Kidney (tissue), 22 donors: ENCODE measurements at places on chromosomes 3 and 15. TPM values are rescaled to one million over a fixed set of nuclear protein-coding genes. Genes with fewer than 3 reads are reported as not detected.

TRPC1 gene
- total RNA-seq: 13.2 TPM

TGM5 gene
- total RNA-seq: not detected

LSG1 gene
- total RNA-seq: 33.3 TPM

LTK gene
- 0.91 TPM for total RNA-seq

WDR76 gene
- total RNA-seq: 4.8 TPM

IQCH gene
- total RNA-seq: 7.7 TPM

IFT57 gene
- 70.4 TPM for total RNA-seq

EFCAB12 gene
- 3.5 TPM for total RNA-seq

MUC20 gene
- 42.6 TPM for total RNA-seq

GRCh38 chr3:147007736-147008245 lies 398.6 kb downstream of the ZIC4 start:
- H3K36me3 ChIP-seq: no peaks in the 10 kb centered on the region
- DNase-seq: no peak
- H3K4me3 ChIP-seq: no peak overlapping the region
- no peak overlapping the region for H3K27ac ChIP-seq
- H3K4me1 ChIP-seq: no peaks in the 10 kb centered on the region

DNA sequence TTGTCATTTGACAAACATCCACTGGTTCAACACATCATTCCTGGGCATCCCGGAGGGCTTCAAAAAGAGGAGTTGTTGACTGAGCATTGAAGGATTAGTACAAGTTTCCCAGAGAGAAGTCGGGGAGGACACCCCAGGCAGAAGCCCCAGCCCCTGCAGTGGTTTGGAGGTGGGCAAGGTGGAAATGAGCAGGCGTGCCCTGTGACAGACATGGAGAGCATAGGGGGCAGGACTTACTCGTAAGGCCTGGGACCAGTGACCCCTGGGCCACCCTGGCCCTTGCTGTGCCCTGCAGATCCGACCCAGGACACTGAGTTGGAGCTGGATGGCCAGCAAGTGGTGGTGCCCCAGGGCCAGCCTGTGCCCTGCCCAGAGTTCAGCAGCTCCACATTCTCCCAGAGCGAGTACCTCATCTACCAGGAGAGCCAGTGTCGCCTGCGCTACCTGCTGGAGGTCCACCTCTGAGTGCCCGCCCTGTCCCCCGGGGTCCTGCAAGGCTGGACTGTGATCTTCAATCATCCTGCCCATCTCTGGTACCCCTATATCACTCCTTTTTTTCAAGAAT lies 5.9 kb downstream of the PARP3 start:
- H3K4me3 ChIP-seq: no peak overlapping the region
- no peaks in the 10 kb centered on the region for H3K4me1 ChIP-seq
- DNase-seq: peak; percentile 39
- H3K36me3 ChIP-seq: peaks cover 4% of the 10 kb centered on the region

- no peak overlapping the region for H3K4me3 ChIP-seq
- H3K36me3 ChIP-seq: no peaks in the 10 kb centered on the region
- DNase-seq: peak; percentile 67
- no peak overlapping the region for H3K27ac ChIP-seq
Measured at GRCh38 chr15:79008659-79009058, 63.8 kb upstream of the CTSH start.

DNA sequence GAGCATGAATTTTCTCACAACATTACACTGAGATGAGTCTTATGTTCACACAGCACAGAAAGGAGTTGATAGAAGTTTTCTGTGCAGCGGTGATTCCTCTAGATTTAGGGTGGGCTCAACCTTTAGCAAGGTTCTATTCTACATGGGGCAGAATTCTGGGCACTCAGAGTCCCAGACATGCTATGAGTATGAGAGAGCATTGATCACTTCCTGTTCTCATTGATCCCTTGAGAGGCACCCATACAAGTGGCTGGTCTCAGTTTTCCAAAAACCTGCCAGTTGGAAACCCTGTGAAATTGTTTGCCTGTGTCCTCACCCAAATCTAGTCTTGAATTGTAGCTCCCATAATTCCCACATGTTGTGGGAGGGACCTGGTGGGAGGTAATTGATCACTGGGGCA lies 112.5 kb upstream of the NR2F2 start:
- no peaks in the 10 kb centered on the region for H3K4me1 ChIP-seq
- no peak overlapping the region for H3K4me3 ChIP-seq
- no peak for DNase-seq
- no peak overlapping the region for H3K27ac ChIP-seq
- H3K36me3 ChIP-seq: no peaks in the 10 kb centered on the region

DNA sequence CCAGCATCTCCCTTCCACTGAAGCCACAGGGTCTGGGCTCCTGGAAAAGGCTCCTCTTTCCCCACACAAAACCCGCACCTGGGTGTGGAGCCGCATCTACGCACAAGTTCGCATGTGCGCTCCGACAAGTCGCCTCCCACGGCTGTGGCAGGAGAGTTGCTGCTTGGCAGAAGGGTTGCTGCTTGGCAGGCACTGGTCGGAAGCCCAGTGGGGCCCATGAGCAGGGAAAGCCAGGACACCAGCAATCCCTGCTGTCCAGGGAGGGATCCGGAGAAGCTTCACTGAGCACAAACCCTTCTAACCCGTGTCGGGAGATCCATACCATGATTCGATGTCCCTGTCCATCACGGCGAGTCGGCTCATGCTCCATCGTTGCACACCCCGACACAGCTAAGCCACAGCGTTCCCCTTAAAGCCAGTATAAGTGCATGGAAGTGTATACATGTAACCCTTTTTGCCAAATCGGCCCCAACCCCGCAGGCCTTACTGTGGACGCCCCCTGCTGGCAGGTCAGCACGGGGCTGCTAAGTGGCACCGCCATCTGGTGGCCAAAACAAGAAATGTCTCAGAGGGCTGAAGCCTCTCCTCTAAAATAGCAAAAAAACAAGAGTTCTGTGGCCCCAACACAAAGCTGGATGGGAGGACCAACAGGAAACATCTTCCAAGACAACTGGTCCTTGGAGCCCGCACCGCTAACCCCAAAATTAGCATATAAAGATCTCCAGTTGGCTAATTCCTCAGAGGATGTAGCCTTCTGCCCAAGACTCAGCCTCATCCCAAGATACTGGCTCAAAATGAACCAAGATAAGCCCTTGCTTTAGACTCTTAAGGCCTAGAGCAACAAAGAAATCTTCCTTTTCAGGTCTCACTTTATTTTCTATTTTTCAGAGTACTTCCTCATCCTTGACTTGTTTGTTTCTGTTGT lies 8.3 kb downstream of the ANKRD63 start:
- peaks cover 2% of the 10 kb centered on the region for H3K27me3 ChIP-seq
- DNase-seq: peak; percentile 85
- H3K36me3 ChIP-seq: no peaks in the 10 kb centered on the region
- no peaks in the 10 kb centered on the region for H3K4me1 ChIP-seq

DNA sequence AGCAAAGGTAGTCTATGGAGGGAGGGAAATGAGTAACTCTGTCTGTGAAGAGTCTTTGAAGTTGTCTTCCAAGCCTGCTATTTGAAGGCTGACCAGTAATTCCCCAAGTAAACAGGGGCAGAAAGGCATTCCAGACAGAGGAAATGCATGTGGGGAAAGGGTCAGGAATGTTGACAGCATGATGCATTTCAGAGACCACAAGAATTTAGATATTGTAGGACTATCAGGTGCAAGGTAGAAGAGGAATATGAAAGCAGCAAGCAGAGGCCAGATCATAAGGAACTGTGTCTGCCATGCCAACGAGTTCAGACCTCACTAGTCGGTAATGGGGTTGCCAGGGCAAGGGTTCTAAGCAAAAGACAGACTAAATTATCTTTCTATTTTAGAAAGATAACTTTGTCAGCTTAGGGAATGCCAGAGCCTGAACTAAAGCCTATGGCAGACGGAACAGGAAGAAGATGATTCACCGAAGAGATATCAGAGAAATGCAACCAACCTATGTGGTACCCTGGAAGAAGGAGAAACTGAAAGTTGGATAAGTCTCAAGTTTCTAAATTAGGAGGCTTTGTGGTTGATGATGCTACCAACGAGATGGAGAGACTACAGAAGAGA lies 327.0 kb upstream of the RORA start:
- no peaks in the 10 kb centered on the region for H3K27me3 ChIP-seq
- no peak for DNase-seq
- no peaks in the 10 kb centered on the region for H3K4me1 ChIP-seq
- no peak overlapping the region for H3K27ac ChIP-seq

DNA sequence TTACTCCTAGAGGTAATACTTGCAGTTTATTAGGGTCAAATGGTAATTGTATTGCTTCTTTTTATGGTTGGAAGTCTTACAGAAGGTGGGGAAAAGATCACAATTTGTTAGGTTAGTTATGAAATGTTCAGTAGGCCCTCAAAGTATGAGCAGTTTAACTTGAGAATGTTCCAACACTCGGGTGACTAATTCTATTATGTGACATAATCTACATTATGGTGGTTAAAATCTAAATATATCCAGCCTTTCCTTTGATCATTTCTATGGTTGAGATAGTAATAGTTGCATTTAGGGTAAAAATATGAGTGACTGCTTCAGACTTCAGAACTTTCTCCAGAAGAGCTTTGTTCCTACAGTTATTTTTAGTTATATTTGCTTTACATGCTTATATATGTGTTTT lies 19.6 kb upstream of the FBXO22 start:
- DNase-seq: no peak
- no peaks in the 10 kb centered on the region for H3K4me1 ChIP-seq
- H3K4me3 ChIP-seq: no peak overlapping the region
- no peaks in the 10 kb centered on the region for H3K36me3 ChIP-seq

GRCh38 chr15:98728811-98729160 lies 80.4 kb downstream of the IGF1R start:
- no peaks in the 10 kb centered on the region for H3K4me1 ChIP-seq
- H3K27me3 ChIP-seq: no peaks in the 10 kb centered on the region
- H3K4me3 ChIP-seq: peak overlapping the region; percentile 5
- H3K27ac ChIP-seq: peak overlapping the region; percentile 89

- no peaks in the 10 kb centered on the region for H3K4me1 ChIP-seq
- H3K27ac ChIP-seq: no peak overlapping the region
- no peak for DNase-seq
- H3K36me3 ChIP-seq: no peaks in the 10 kb centered on the region
- no peak overlapping the region for H3K4me3 ChIP-seq
- H3K27me3 ChIP-seq: no peaks in the 10 kb centered on the region
Measured at GRCh38 chr3:139326131-139326530, 17.7 kb upstream of the MRPS22 start.

- H3K4me1 ChIP-seq: no peaks in the 10 kb centered on the region
- no peaks in the 10 kb centered on the region for H3K36me3 ChIP-seq
- no peak overlapping the region for H3K27ac ChIP-seq
Measured at GRCh38 chr3:100941041-100941440, 52.2 kb downstream of the ABI3BP start.

DNA sequence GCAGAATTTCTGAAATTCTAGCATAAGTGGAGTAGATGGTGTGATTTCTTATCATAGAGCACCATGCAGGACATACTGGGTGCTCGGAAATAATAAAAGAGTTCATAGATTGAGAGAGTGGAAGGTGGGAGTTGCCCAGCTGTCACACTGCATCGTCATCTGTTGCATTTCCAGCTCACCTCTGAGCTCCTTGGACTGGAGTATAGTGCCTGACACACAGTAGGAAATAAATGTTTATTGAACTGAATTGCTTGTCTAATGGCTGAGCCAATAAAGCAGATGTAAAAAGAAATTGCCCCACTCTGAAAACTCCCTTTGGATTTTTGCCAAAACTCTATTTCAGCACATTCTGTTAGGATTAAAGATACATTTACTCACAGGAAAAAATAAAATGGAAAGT lies 108.9 kb upstream of the UBE2E1 start:
- H3K4me1 ChIP-seq: no peaks in the 10 kb centered on the region
- H3K27me3 ChIP-seq: no peaks in the 10 kb centered on the region
- DNase-seq: no peak
- H3K36me3 ChIP-seq: no peaks in the 10 kb centered on the region
- H3K4me3 ChIP-seq: no peak overlapping the region
